ENCODE measurements at places on chromosomes 3 and 15.

DNA sequence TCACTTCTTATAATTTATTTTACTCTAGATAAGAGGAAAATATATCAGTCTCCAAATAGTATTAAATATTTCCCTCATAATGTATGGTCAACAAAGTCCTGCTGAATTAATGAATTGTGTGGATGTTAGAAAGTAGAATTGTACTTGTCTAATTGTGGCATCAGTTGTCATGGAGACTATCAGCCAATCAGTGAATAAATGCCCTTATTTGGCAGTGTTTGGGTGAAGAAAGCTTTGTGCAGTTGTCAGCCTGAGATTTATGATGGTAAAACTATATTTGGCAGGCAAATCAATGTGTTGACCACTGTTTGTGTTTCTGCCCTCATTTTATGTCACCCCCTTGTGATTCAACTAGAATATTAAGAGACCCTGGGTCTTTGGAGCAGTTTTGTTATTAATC, 293.6 kb upstream of the MDFIC2 start:
- no peak overlapping the region for H3K27ac ChIP-seq
- H3K36me3 ChIP-seq: no peaks in the 10 kb centered on the region
- no peaks in the 10 kb centered on the region for H3K4me1 ChIP-seq
- no peak for DNase-seq
- no peak overlapping the region for H3K4me3 ChIP-seq

- no peaks in the 10 kb centered on the region for H3K36me3 ChIP-seq
- no peak overlapping the region for H3K27ac ChIP-seq
- H3K4me3 ChIP-seq: no peak overlapping the region
- H3K4me1 ChIP-seq: no peaks in the 10 kb centered on the region
- peaks cover 12% of the 10 kb centered on the region for H3K27me3 ChIP-seq
These were observed 13.3 kb upstream of the SSUH2 start for GRCh38 chr3:8657804-8658305.

GRCh38 chr3:76627236-76627635, 412.7 kb upstream of the ROBO2 start:
- no peak overlapping the region for H3K27ac ChIP-seq
- H3K27me3 ChIP-seq: no peaks in the 10 kb centered on the region
- DNase-seq: no peak
- H3K36me3 ChIP-seq: no peaks in the 10 kb centered on the region

DNA sequence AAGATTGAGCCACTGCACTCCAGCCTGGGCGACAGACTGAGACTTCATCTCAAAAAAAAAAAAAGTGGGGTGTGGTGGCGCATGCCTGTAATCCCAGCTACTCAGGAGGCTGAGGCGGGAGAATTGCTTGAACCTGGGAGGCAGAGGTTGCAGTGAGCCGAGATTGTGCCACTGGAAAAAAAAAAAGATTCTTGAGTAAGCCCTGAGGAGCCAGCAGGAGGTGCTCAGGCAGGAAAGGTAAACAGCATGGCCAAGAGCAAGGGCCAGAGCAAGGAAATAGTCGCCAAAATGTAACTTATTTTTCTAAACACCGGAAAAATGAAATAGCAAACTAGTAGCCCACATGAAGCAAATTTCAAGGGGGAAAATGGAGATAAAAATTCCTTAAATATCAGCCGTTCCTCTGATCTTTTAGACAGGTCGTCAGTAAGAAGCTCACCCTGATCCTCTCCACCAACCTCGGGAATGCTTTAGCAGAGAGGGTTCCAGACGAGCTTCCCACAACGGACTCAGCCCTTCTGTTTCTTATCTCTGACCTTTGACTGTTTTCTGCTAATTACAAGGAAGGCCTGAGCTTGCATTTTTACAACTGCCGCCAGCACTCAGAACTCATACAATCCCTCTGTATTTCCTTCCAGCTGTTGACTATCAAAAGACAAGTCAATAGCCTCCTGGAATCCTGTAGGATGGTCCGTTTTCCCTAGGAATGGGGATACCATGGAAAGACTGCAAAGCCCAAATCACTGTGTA, 45.0 kb upstream of the AKAP13 start:
- H3K36me3 ChIP-seq: no peaks in the 10 kb centered on the region
- no peak for DNase-seq
- H3K4me1 ChIP-seq: peaks cover 19% of the 10 kb centered on the region
- no peak overlapping the region for H3K4me3 ChIP-seq
- no peak overlapping the region for H3K27ac ChIP-seq
- no peaks in the 10 kb centered on the region for H3K27me3 ChIP-seq

GRCh38 chr15:99630607-99631131, 64.9 kb downstream of the MEF2A start:
- H3K27ac ChIP-seq: no peak overlapping the region
- H3K4me3 ChIP-seq: no peak overlapping the region
- no peaks in the 10 kb centered on the region for H3K4me1 ChIP-seq

GRCh38 chr3:10366651-10367101, 45.8 kb upstream of the SEC13 start:
- no peak for DNase-seq
- no peak overlapping the region for H3K27ac ChIP-seq
- peaks cover 8% of the 10 kb centered on the region for H3K4me1 ChIP-seq
- H3K4me3 ChIP-seq: no peak overlapping the region
- no peaks in the 10 kb centered on the region for H3K36me3 ChIP-seq
- no peaks in the 10 kb centered on the region for H3K27me3 ChIP-seq

- no peak overlapping the region for H3K4me3 ChIP-seq
- DNase-seq: no peak
- no peak overlapping the region for H3K27ac ChIP-seq
- peaks cover 3% of the 10 kb centered on the region for H3K27me3 ChIP-seq
- no peaks in the 10 kb centered on the region for H3K36me3 ChIP-seq
These were observed 32.3 kb upstream of the TMCO5A start for GRCh38 chr15:37902126-37902525.

DNA sequence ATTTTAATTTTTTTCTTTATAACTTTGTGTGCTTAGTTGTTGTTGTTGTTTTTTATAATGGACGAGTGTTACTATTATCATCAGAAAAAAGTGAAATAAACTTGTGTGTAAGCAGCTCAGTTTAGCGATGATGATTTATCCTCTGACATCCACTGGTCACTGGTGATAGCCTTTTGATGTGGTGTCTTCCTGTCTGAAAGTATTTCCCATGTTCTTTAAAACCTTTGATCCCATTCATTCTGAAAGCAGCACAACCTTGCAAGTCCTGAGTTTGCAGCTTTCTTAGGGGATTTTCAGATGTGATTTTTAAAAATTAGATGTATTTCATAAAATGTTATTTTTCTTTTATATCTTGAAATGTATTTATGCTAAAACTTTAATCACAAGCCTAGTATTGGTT, 85.9 kb upstream of the ZPLD1 start:
- H3K27ac ChIP-seq: no peak overlapping the region
- H3K4me3 ChIP-seq: no peak overlapping the region
- H3K36me3 ChIP-seq: no peaks in the 10 kb centered on the region
- no peaks in the 10 kb centered on the region for H3K4me1 ChIP-seq
- H3K27me3 ChIP-seq: no peaks in the 10 kb centered on the region
- DNase-seq: no peak

- no peaks in the 10 kb centered on the region for H3K4me1 ChIP-seq
- no peak for DNase-seq
- no peaks in the 10 kb centered on the region for H3K36me3 ChIP-seq
- H3K27ac ChIP-seq: no peak overlapping the region
- no peak overlapping the region for H3K4me3 ChIP-seq
These were observed 129.1 kb upstream of the UMPS start for GRCh38 chr3:124601190-124601589.

GRCh38 chr3:10968401-10968800, 24.1 kb upstream of the SLC6A1 start:
- DNase-seq: no peak
- H3K27me3 ChIP-seq: peaks cover 8% of the 10 kb centered on the region
- H3K36me3 ChIP-seq: no peaks in the 10 kb centered on the region

GRCh38 chr3:24004171-24004938, 59.3 kb downstream of the NR1D2 start:
- H3K4me3 ChIP-seq: no peak overlapping the region
- no peaks in the 10 kb centered on the region for H3K4me1 ChIP-seq
- no peaks in the 10 kb centered on the region for H3K27me3 ChIP-seq
- no peaks in the 10 kb centered on the region for H3K36me3 ChIP-seq
- H3K27ac ChIP-seq: no peak overlapping the region

All from CD4-positive, alpha-beta T cell (primary cell).